ENCODE measurements at places on chromosomes 1 and 21.

- no peak for DNase-seq
Observed at GRCh38 chr21:44618504-44618903, 6.6 kb downstream of the KRTAP10-8 start.

DNA sequence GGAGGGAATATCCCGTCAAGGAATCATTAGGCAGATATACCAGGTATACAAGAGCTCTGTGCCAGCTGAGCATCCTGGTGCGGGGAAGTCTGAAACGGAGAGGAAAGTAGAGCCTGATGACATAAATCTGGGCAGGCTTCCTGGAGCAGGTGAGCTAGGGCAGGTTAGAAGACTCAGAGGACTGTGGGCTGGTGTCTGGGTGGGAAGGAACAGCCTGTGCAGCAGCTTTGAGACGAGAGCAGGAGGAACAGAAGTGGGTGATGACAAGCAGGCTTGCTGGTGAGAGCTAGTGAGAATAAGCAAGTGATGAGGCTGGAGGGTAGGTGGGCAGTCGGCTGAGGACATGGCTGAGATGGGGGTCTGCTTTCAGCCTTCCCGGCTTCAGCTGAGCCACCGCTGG is 6.7 kb downstream of the CELSR2 start:
- no peak for DNase-seq

DNA sequence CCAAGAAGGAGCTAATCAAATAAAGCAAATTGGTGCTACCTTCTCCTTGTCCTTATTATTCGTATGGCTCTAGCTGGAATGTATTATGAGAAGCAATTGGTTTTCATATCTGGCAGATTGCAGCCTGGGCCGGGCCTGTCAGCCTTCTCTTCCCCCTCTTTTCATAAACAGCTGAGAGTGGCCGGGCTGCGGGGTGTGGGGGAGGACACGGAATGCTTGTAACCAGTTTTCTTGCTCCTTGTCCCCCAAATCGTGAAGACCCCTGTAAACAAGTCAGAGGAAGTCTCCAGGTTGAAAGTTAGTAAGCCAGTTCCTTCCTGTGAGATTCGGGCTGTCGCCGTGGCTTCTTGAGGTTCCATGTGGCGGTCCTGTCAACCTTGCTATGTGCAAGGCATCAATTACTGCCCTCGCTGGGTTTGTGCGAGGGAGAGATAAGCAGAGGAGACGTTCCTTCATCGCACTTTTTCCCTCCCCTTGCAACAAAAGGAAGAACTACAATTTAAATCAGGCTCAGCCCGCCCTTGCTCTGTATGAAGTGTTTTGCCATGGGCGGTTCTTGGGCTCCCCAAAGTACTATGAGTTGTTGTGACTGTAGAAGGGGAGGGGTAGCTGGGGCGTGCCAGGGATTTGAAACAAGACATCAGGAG is 450.7 kb downstream of the CAMTA1 start:
- no peak for DNase-seq

GRCh38 chr21:17612565-17613241 is at the start of gene BTG3:
TSS of gene BTG3 (minus strand) at chr21:17612901. CDS start at chr21:17609144, 3,757 bp downstream.
- DNase-seq, result peak; percentile 75

DNA sequence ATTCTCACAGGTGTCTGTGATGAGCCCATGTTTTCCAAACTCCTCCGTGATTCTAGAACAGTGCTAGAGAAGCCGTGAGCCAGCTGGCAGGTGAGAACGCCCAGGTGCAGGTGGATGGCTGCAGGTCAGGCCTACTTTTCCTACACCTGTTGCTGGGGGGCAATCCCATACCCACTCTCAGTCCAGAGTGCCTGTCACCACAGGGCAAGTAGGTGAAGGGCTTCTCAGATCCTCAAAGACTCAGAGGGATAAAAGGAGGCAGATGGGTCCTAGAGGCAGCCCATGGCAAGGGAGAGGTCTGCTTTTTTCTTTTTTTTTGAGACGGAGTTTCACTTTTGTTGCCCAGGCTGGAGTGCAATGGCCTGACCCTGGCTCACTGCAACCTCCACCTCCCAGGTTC is 50.7 kb upstream of the H6PD start:
- DNase-seq, result no peak

GRCh38 chr1:41513383-41513735 is 28.9 kb upstream of the EDN2 start:
- no peak for DNase-seq

DNA sequence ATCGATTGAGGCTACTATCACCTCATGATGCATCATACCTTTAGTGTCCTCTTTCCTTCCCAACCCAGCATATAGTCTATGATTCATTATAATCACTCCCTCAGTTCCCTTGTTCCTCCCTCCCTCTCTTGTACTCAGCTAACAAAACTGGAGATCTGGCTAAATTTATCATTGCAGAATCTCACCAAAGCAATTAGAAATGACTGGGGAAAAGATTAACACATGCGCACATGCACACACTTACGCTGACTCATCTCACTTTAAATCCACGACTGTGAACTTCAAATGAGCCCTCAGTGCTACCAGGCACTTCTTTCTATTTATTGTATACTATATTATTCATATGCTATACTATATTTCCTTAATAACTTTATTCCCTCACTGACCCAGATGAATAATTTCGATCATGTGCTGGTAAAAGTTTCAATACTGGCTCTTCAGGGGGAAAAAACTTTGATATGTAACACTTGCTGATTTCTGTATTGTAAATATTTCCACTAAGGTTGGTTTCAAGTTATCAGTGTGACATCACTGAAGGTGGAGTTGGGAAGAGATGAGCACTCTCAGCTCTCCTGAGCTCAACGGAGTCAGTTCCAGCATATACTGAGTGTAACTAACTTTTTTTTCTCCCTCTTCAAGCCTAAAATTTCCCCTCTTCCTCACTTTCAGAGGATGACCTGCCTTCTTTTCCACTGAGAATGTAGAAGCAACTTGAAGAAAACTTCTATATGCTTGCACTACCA is 613.7 kb upstream of the B3GALT2 start:
- no peak for DNase-seq

GRCh38 chr1:31029026-31029425 is 36.5 kb downstream of the PUM1 start:
- no peak for DNase-seq

- no peak for DNase-seq
Observed at GRCh38 chr1:41726899-41727748, 191.6 kb downstream of the HIVEP3 start.

DNA sequence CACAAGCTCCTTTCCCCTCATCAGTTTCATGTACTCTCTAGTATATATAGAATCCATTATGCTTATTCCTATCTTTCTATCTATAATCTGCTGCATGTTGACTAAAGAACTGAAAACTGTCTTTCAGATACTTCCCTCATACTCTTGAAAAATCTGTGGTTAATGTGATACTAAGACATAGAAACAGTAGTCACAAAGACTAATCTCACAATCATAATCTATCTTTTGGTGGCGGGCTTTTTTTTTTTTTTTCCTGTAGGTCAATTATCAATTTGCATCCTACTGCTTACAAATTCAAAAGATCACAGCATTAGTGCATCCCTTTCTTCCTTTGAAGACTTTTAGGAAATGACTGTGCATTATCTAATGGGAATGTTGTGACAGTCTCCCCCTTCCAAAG is 4.7 kb downstream of the UBR4 start:
- no peak for DNase-seq

GRCh38 chr1:40185951-40186864 is 25.0 kb downstream of the RLF start:
- peak; percentile 24 for DNase-seq

DNA sequence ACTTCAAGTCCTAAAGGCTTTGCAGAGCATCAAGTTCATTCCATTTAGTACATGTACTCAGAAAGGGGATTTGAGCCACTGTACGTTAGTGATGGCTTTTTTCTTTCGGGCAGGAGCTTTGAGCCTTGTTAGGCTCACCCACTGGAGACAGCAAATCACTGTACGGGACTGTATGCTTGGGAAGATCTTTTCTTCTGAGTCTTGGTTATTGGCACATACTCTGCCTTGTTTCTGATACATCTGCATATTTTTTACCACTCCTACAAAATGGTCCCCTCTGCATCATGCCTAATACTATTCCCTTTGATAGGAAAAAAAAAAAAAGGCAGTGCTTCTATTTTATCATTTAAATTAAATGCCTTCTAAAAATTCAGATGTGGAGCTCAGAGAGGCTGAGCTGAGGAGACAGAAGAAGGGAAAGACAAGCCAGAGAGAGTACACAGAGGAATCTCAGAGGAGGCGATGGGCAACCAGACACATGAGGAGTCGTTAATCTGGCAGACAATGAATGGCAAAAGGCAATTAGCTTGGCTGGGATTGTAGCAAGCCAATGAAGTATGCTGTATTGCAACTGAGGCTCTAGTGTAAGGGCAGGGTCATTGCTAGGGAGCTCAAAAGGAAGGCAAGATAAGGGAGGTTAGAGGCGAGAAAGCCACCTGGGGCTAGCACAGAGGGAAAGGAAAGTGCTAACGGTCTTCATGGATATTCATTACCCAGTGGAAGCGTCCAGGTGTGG is 39.4 kb downstream of the PHC2 start:
- no peak for DNase-seq

- DNase-seq, result no peak
Observed at GRCh38 chr1:160400223-160400645, at the start of gene VANGL2. TSS of gene VANGL2 (plus strand) at chr1:160400564. CDS start at chr1:160415838, 15,274 bp downstream.

DNA sequence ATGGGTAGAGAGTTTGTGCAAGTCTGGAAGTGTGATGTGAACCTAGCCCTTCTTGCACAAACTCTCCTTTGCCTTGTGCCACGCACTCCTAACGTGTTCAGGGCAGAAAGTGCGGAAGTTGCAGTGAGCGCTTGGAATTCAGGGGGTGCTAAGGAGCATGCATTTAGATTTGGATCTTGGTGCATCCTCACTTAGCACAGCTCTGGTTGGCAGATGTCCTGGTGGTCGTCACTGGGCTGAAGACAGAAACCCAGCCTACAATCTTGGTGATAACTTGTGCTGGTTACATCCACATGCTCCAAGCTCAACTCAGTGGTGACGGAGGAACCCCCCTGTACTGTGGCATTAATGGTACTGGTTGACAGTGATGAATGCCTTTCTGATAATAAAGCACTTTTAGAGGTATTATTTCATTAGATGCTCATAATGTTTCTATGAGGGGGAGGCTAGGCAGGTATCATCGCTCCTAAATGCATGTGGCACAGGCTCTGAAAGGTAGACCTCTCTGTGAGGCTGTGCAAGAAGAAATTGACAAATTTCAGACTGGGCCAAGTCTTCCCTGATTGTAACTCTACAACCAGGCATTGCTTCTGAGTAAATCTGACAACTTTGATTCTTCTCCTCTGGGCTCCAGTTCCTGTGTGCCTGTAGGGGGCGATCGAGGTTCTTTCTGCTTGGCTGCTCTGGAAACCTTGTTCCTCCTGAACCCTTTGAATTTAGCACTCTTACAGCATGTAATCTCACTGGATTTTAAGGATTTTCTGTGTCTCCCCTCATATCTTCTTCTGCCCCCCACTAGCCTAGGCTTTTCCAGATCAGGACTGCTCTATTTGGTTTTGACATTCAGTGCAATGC is 40.6 kb downstream of the MAPKAPK2 start:
- no peak for DNase-seq

DNA sequence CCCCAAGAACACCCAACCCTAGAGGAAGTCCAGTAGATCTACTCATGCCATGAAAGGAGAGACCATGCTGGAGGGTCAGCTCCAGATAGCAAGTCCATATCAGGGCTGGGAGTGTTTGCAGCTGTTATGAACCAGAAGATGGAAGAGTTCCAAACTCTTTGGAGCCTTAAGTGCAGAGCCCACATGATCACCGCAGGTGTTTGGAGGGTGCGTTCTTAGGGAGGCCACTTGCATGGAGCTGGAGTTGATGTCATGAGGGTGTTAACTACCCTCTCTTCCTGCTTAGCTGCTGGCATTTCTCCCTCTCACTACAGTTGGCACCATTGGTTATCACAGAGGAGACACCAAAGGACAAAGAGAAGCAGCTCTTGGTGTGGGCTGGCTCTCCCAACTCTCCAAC is 616.9 kb downstream of the AJAP1 start:
- DNase-seq, result no peak

- DNase-seq, result no peak
Observed at GRCh38 chr1:147581459-147581858, 40.2 kb downstream of the BCL9 start.

DNA sequence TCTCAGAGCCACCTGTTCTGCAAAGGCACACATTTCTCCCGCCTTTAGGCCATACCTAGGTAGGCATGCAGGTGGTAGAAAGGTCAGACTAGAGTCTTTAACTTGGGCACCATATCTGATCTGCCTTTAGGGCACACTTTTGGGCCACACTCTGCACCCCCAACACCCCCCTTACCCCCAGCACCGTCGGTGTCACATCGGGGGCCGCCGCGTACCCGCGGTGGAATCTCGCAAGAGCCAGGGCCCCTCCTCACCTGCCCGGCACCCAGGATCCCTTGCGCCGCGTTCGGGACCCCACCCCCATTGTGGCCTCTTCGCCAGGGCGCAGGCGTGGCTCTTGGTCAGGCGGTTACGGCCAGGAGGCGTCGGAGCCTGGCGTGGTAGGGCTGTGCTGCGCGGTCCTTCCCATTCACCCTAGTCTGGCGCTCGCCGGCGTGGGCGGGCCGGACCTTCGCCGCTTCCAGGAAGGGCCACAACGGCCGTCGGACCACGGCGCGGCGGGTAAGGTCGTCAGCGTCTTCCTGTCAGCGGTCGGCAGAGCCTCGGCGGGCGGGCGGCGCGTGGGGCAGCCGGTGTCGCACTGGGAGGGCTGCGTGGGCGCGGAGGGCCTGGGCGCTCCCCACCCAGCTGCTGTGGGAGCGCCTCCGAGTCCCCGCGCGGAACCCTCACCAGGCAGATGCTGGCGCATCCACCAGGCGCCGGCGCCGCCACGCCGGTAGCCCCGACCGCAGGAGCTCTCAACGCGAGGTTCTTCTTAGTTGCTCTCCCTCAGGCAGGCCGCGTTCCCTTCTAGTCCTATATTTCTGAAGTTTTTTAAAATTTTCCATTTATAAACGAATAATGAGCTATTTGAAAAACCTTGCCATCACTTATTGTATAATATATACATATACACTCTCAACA is at the start of gene DNAH14:
DNAH14 (plus strand) TSS at position 341 of the 903 bp plus-strand sequence. CDS start 23,028 bp downstream, outside the sequence.
- no peak for DNase-seq

DNA sequence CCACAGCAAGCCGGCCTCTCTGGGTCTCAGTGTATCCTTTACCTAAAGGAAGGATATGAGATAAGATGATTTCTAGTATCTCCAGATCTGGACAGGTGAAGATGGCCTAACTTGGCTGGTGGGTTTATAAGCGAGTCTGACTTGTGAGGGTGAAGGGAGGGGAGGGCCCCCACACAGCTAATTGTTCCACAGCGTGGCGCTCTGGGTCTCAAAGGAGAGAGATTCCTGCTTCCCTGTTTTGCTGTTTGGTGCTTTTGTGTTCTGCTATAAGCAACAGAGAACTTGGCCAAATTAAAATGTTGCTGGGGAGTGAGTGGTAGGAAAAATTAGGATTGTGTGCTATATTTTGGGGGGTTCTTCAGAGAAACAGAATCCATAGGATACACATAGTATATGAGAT is 28.9 kb upstream of the NLRP3 start:
- DNase-seq, result no peak

- DNase-seq, result no peak
Observed at GRCh38 chr1:90613371-90613770, 103.7 kb downstream of the BARHL2 start.

- no peak for DNase-seq
Observed at GRCh38 chr1:32144033-32144432, 35.4 kb upstream of the TXLNA start.

DNA sequence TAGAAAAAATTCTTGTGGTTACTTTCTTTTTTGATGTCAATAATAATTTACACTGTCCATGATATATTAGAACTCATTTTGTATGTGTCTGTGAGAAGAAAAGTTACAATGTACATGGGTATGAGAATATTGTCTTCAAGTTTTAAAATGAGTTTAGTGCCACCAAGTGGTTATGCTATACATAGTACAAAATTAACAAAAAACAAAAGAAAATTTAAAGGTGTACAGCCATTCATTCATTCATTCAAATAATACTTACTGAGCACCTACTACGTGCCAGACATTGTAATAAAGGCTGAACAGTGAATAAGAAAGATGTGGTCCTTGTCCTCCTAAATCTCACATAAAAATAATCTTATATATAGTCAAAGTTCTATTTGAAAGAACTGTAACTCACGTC is 27.7 kb downstream of the UCHL5 start:
- DNase-seq, result no peak

All from stimulated activated CD8-positive, alpha-beta memory T cell treated with anti-CD3 and anti-CD28 coated beads, Interleukin-12 subunit alpha, Interleukin-12 subunit beta, amount 100 ng/mL, for 4 hours (primary cell).